GM12891 (cell line): ENCODE measurements at places on chromosomes 7 and 10.
A peak's percentile ranks its signal among the peaks of the same experiment; 100 is the strongest.

GRCh38 chr10:105210546-105210945 lies 569.5 kb downstream of the SORCS3 start:
- no peak for DNase-seq

DNA sequence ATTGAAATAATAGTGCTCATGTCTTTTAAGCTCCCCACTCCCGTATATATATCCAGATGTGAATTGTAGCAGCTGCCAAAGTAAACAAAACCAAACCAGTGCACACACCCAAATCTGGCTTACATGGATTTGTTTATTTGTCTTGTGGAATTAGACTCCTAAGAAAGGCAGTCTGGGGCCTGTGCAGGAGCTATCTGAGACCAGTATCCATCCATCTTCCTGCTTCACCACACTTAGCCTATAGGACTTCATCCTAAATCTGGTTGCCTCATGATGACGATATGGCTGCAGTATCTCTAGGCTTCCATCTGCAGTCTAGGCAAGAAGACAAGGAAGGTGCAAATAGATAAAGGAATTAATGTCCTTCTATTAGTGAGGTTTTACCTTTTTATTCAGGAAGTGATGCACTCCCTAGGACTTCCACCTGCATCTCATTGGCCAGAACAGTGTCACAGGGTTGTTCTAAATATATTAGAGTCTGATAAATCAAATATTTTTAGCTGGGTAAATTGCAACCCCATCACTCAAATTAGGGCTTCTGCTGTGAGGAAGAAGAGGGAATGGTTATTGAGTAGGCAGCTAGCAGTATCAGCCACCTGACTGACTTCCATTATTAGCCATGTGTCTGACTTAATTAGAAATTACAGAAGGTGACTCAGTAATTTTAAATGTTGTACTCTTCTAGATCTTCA lies 6.0 kb downstream of the WIPF3 start:
- no peak for DNase-seq

- no peak for DNase-seq
Observed at GRCh38 chr10:50536617-50537240, 87.0 kb downstream of the SGMS1 start.

- no peak for DNase-seq
Observed at GRCh38 chr10:99531026-99531695, 1.6 kb upstream of the NKX2-3 start.

GRCh38 chr10:74593470-74593869 lies 232.9 kb upstream of the KAT6B start:
- no peak for DNase-seq

- peak; percentile 8 for DNase-seq
Observed at GRCh38 chr10:106609470-106610266, 554.8 kb downstream of the SORCS1 start.

DNA sequence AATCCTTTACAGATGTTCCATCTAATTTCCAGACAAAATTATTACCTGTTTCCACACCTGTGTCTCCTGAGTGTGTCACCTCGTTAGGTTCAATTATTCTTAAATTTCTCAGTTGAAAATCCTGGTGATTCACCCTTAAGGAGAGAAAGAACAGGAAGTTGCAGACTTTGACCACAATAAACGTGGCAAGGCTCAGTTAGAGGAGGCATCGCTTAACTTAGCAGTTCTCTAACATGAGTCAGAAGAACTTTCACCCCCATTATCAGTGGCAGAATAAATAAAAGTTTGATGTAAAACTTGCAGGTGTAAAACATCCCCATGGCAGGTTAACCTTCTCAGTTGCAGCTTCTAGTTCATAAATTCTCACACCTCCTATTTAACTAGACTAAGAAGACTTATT lies 8.3 kb downstream of the XPNPEP1 start:
- no peak for DNase-seq

GRCh38 chr7:95753440-95753839 lies 18.9 kb upstream of the DYNC1I1 start:
- DNase-seq = no peak

DNA sequence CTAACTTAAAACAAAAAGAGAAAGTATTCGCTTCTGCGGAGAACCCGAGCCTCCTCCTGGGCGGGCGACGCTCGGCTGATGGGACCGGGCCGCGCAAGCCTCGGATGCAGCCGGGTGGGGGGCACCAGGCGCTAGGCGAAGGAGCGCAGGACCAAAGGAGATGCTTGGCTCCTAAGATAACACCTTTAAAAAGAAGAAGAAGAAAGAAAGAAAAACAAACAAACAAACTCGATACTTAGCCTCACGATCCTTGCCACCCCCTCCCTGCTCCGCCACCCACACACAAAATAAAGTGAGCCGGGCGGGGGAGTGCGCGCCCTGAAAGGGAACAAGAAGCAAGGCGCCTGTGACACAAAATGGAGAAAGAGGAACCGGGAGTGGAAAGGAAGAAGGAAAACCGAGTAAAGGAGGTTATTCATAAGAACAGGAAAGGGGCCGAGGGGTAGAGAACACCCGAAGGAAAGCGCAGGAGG lies 34.0 kb upstream of the EBLN1 start:
- DNase-seq = peak; percentile 46

DNA sequence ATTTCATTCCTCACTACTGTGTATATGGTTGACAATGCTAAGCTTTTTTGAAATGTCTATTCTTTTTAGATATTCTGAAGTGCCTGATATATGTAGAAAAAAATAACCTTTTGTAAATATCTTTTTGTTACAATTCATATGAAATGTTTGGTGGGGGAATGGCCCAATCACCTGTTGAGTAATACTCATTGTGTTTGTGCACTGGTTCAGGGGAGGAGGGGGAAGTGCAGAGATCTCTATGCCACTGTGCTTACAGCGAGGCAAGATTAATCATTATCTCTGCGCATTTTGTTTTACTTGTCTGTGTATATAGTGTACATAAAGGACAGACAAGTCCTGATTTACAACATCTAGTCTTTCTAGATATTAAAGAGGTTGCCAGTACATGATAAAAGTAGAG lies 25.2 kb downstream of the NUP42 start:
- DNase-seq = no peak

DNA sequence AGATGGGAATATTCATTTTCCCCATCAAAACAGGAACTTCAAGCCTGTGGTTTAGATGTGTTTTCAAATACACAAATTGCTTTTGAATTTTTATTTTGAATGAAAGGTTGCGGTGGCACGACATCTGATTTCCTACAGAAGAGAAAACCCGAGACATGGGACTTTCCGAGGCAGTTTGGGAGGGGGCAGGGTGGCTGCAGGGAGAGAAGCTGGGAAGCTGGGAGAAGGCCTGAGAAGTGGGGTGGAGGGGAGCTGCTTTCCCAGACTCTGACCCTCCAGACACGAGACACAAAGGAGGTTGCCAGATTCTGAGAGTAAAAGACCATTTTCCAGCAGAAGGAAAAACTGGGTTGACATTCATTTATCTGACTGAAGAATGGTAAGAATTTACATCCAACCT lies 19.6 kb downstream of the TMEM176A start:
- no peak for DNase-seq

- DNase-seq = no peak
Observed at GRCh38 chr10:118915161-118915560, 114.4 kb upstream of the NANOS1 start.

DNA sequence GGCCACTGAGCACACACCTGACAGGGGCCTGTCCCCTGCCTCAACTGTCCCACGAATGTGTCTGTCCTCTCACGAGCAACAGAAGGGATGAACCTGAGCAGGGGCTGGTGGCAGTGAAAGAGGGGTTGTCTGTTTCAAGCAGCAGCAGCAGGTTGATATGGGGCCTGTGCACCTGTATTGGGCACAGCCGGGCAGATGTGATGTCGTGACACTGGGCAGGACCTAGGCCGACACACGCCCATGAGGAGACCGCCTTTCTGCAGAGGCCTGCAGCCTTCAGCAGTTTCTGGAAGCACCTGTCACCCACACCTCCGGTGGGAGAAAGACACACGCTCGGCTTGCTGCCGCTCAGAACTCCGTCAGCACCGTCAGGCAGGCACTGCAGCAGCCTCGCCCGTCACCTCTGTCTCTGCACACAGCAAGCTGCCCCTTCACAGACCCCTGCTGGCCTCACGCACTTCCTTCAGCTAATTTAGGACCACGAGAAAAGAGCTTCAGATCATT lies 48.5 kb downstream of the AMZ1 start:
- DNase-seq = no peak

GRCh38 chr10:124706462-124707143 lies 37.6 kb downstream of the FAM53B start:
- no peak for DNase-seq

GRCh38 chr7:158407581-158408317 lies 179.9 kb downstream of the PTPRN2 start:
- DNase-seq = no peak

DNA sequence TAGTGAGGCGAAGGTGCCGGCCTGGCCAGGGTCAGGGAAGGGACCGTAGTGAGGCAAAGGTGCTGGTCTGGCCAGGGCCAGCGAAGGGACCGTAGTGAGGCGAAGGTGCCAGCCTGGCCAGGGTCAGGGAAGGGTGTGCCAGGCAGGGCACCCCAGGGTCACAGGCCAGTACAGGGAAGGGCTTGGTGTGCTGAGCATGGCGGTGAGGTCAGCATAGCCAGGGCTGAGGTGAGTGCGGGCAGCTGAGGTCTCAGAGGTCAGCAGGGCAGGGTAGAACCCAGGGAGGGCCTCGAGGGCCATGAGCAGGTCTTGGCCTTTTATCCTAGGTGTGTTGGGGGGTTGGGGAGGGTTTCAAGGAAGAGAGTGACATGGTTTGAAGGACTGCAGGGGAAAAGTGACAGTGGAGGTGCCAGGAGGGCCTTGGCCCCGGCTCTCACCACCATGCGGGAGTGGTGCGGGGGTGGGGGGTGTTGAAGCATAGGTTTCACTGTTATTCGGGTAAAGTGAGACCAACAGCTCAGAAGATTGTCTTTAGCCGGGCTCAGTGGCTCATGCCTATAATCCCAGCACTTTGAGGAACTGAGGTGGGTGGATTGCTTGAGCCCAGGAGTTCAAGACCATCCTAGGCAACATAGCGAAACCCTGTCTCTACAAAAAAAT lies 93.3 kb downstream of the CHST15 start:
- peak; percentile 2 for DNase-seq

GRCh38 chr7:107971613-107972012 lies 31.3 kb downstream of the LAMB1 start:
- DNase-seq = no peak

- no peak for DNase-seq
Observed at GRCh38 chr10:104630731-104631130, 10.4 kb upstream of the SORCS3 start.

DNA sequence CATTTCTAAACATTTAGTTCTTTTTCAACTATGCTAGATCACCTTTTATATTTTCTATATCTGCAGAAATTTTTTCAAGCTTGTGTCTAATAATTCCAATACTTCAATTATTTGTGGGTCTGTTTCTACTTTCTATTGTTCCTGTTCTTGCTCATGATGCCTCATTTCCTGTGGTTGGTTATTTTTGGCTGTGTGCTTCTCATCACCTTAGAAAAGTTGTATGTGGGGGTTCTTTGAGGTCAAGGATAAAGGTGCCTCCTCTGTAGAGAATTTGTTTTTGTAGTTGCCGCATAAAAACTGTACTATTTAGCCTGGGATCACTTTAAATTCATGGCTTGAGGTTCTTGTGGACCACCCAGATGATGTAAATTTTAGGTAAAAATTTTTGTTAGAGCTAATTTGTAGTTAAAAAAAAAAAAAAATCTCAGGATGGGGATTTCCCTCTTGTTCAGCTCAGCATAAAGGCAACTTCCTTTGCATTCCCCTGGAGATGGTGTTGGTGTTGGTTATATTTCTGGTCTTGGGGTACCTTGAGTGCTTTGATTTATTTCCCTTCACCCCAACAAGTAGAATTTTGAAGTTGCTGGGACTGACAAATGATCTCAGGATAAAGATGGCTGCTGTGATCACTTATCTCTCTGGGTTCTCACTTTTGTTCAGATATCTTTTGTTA lies 27.0 kb upstream of the JAZF1 start:
- DNase-seq = no peak

DNA sequence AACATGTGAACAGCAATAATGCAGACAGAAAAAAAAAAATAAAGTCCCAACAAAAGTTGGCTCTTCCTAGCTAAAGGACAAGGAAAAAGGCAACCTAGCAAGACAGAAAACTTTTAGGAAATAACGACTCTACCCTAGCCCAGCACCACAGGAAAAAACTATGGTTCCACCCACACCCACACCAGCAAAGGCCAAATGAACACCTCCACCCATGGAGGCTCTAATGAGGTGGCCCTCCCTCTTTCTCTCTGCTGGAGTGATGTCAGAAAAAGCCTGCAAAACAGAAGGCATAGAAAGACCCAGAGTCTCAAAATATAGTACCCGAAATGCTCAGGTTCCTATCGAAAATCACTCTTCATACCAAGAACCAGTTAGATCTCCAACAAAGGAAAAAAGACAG lies 28.4 kb downstream of the SYPL1 start:
- DNase-seq = no peak

DNA sequence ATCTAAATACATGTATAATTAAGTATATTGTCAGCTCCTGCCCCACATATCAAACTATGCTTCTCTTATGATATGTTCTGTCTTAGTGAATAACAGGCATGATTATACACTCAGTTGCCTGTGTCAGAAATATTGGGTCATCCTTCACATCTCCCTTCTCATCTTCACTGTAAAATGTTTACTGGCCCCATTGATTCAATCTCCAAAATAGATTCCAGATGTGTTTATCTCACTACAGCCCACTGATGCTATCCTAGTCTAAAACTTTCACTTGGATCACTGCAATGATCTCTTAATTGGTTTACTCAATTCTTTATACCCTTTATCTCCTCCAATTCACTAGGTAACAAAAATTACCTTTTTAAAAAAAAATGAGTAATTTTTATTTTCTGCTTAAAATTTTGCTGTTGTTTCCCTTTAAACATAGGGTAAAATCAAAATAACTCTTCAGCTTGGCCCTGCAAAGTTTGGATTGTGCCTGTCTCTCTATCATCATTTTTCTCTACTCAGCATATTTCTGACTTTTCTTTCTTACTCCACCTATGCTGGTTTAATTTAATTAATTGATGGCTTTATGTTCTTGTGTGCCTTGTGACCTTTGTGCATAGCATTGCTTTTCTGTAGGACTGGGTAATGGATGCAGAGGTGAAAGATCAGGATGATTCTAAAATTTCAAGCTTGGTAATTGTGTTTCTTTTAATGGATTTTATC lies 233.9 kb upstream of the FOXP2 start:
- no peak for DNase-seq

DNA sequence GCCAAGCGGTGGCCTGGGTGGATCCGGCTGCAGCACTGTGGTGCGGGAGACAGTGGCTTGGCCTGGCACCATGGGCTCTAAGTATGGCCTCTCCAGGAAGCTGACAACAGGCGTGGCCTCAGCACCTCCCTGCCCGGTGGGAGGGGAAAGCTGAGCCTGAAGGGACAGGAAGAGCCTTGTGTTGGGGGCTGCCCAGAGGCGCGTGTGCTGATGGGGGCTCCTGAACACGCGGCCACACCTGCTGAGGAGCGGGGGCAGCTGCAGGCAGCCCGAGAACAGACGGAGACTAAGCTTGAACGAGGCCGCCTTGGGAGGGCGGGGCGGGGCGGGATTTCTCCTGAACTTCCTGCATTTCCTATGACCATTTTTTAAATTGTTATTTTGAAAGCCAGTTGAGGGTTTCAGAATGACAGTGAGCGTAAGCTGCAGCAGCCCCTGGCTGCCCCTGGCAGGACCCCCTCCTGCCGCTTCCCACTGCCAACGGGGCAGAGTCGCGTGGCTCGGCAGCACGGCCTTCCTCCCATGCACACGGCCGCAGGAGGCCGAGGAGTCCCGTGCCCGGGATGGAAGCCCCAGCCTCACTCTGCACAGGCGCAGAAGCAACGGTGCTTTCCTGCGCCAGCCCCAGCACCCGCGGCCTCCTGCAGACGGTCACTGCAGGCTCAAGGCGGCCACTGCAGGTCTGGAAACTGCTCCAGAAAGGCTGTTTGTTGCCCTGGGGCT lies 43.2 kb downstream of the DPYSL4 start:
- peak; percentile 75 for DNase-seq

- DNase-seq = no peak
Observed at GRCh38 chr10:93436591-93437085, 45.5 kb downstream of the MYOF start.
